ENCODE measurements at places on chromosomes 5 and 9.

- DNase-seq = no peak
Measured at GRCh38 chr9:106866243-106866642, 3.3 kb downstream of the ZNF462 start.

DNA sequence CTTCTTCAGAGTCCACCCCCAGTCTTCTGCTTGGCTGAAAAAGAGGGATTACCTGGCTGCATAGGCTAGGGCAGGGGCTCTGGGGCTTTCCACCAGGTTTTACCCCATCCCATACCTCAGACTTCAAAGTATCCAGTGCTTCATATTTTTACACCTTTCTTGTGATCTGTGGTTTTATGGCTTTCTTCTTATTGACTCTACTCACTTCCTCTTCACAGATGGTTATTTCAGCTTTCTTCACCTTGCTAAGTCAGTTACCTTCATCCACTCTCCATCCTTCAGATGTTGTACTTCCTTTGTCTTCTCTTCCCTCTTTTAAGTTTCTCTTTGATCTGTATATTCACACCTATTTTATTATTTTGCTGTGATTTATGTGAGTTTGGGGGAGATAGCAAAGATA lies 104.3 kb downstream of the GRIA1 start:
- DNase-seq = no peak

GRCh38 chr5:63805151-63805550 lies 157.1 kb downstream of the HTR1A start:
- DNase-seq = no peak

DNA sequence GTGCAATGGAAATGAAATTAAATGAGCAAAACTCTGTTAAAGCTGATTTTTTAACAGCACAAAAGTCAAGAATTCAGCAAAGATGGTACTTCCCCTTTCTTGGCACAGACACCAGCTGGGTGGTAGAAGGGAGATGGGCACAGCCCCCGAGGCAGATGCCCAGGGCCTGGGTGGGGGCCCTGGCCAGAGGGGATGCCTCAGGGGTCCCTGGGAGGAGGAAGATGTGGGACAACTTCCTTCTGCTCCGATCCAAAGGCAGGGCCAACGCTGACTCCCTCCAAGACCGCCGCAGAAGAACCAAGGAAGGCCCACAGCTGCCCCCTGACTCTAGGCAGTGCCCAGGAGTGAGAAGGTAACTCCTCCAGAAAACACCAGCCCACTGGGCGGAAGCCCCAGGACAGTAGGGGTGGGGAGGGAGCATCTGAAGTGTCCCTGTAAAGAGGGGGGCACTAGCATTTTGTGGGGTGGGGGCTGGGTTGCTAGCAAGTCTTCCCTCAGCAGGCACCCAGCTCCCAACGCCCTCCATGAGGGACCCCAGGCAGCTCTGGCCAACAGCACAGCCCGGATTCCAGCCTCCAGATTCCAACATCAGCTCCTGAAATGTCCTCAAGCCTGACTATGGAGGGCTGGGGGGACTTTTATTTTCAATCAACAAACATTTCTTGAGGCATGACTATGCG lies 4.9 kb downstream of the NACC2 start:
- peak; percentile 39 for DNase-seq

DNA sequence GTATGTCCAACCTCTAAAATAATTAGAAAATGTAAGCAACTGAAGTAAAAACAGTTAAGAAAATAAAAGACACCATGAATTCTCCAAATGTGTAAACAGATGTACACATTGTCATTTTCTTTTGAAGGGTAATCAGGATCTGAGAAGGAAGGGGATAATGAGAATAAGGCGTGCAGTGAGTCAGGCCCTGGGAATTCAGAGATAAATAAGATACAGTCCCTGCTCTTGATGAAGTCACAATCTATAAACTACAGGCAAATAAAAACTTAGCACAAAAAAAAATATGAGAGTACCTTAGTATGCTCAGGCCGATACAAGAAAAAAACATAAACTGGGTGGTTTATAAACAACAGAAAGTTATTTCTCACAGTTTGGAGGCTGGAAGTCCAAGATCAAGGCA lies 315.3 kb downstream of the DNAH5 start:
- no peak for DNase-seq

DNA sequence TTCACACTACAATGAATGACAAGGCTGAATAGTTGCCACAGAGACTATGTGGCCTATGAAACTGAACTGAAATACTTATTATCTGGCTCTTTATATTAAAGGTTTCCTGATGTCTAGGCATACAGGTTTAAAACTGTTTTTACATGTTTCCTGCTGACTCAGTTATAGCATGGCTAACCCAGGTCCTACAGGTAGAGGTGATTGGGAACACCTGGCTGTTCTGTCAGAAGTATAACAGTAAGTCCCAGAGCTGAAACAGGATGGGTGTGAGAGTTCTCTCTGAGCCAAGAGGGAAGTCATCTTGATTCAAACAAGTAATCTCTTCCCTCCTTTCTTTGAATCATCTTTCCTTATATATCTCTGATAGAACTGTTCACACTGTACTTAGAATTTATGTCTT lies 4.9 kb upstream of the ADGRV1 start:
- DNase-seq = no peak

Data from right cardiac atrium (tissue), 5 donors.